ENCODE measurements at places on chromosomes 16 and 17. TPM values are rescaled to one million over a fixed set of nuclear protein-coding genes. Genes with fewer than 3 reads are reported as not detected.

Gene ABCA3
- 36.3 TPM for total RNA-seq

Gene FAM171A2
- total RNA-seq = 16.3 TPM

Gene SULT1A2
- total RNA-seq = 0.27 TPM

Gene ITGB4
- 17.8 TPM for total RNA-seq

Gene PRKCB
- 6.0 TPM for total RNA-seq

Gene RHBDL3
- not detected for total RNA-seq

Gene SPATA33
- 6.6 TPM for total RNA-seq

Gene TNFRSF17
- not detected for total RNA-seq

Gene ITGA2B
- 0.14 TPM for total RNA-seq

Gene CACNB1
- total RNA-seq = 7.1 TPM

Gene SMG6
- 34.7 TPM for total RNA-seq

Gene RDM1
- not detected for total RNA-seq

Gene RETREG3
- total RNA-seq = 64.9 TPM

Gene KRT33A
- not detected for total RNA-seq

Gene RBFOX1
- total RNA-seq = 0.07 TPM

GRCh38 chr16:78869492-78869891, 731.0 kb downstream of the MAF start:
- DNase-seq = no peak

DNA sequence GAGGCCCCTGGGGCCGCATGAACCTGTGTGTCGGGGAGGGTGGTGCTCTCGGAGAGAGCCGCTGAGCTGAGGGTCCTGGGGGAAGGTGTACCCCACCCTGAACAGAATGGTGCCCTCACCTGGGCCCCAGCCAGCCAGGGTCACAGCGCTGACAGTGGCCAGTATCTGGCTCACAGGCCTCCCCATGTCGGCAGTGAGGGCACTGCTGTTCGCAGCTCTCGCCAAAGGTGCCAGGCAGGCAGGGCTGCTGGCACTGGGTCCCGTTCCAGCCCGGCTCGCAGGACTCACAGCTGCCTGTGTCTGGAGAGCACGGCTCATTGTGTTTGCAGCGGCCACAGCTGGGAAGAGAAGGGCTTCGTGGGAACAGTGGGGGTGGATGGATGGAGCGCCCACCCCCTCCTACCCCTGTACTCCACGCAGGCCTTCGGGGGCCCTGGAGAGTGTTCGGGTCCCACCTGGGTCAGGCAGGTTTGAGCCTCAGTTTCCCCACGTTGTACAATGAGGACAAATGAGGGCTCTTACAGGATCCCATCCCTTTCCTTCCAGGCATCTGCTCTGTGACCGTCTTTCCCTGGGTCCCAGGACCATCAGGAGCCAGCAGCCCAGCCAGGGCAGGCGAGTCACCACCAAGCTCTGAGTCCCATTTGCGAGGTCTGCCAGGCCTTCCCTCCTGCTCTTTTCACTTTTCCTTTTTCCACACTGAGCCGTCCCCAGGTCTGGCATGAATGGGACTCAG, 5.0 kb downstream of the SCARF1 start:
- no peak for DNase-seq

DNA sequence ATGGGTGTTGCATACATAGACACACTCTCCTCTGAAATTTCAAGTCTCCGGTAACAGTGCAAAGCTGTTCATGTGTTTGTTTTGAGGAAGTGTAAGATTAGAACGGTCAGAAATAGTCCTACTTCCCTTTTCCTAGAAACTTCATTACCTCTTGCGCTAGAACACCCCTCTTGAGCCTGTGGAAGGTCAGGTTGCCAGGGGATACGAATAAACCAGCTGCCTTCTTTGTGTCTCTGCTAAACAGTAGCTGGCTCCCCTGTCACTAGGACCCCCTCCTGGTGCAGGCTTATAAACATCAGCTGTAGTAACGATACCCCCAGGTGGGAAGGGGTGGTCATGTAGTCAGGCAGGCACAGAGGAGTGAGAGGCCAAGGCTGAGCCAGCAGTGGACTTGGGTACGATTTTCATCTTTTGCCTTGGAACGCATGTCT, 113.4 kb upstream of the RCVRN start:
- no peak for DNase-seq

DNA sequence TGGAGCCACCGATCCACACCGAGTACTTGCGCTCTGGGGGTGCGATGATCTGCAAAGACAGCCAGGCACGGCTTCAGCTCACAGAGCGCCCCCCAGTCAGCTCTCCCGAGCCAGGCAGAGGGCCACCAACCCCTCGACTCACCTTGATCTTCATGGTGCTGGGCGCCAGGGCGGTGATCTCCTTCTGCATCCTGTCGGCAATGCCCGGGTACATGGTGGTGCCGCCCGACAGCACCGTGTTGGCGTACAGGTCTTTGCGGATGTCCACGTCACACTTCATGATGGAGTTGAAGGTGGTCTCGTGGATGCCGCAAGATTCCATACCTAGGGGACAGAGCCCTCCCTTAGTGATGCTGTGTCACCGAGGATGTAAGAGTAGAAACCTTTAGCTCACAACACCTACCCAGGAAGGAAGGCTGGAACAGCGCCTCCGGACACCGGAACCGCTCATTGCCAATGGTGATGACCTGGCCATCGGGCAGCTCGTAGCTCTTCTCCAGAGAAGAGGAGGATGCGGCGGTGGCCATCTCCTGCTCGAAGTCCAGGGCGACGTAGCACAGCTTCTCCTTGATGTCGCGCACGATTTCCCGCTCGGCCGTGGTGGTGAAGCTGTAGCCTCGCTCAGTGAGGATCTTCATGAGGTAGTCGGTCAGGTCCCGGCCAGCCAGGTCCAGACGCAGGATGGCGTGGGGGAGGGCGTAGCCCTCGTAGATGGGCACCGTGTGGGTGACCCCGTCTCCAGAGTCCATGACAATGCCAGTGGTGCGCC, 1.6 kb downstream of the ACTG1 start:
- DNase-seq = no peak

- no peak for DNase-seq
These were observed 2.3 kb upstream of the CDK3 start for GRCh38 chr17:75998327-75998795.

GRCh38 chr17:50172130-50172529, 6.3 kb downstream of the SGCA start:
- DNase-seq = no peak

GRCh38 chr17:62692721-62693431, 65.4 kb downstream of the MRC2 start:
- no peak for DNase-seq

DNA sequence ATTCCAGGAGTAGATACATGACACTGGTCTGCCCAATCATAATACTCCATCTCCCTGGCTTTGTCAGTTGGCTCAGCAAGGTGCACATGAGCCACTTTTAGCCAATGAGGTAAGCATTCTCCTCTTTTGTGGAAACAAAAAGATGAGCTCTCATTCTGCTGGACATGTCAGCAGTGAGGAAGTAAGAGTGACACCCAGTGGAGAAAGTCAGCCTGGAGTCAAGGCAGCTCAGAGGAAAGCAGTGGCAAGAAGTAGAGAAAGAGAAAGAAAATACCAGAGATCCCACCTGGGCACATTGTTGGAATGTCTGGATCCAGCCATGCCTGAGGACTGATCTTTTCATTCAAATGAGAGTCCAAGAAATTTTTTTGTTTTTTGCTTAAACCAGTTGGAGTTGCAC, 496.9 kb upstream of the C16orf82 start:
- DNase-seq = no peak

DNA sequence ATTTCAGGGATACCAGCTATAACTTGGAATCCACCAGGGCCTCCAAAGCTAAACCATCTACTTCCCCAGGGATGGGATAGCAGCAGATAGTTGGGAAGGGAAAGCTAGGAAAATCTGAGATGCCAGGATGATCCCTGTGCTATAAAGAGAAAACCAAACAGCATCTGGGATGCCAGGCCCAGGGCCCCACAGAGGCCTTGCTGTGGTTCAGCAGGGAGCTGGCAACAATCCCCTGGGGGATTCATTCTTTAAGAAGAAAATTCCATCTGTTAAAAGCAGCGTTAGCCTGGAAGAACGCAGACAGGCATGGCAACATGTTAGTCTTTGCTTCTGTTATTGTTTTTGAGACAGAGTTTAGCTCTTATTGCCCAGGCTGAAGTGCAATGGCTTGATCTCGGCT, 16.6 kb downstream of the MYO18A start:
- DNase-seq = no peak

GRCh38 chr16:85869206-85869605, 29.8 kb upstream of the IRF8 start:
- DNase-seq = no peak

- DNase-seq = no peak
These were observed 2.3 kb upstream of the SLC16A11 start for GRCh38 chr17:7046127-7046724.

DNA sequence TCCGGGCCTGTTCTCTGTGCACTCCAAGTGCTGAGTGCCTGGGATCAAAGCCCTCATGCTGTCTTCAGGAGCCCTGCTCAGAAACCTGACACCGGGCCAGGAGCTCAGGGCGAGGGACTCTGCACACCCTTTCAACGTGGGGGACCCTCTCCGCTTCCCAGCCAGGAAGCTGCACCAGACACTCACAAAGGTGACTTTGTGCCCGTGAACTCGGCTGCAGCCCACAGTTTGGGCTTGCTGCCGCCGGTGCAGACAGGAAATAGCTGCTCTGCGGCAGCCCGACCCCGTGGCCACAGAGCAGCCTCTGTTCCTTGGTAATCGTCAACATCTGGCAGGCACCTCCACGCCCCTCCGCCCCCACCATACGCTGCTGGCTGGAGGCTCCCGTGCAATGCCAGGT, 93.4 kb upstream of the METRNL start:
- peak; percentile 12 for DNase-seq

DNA sequence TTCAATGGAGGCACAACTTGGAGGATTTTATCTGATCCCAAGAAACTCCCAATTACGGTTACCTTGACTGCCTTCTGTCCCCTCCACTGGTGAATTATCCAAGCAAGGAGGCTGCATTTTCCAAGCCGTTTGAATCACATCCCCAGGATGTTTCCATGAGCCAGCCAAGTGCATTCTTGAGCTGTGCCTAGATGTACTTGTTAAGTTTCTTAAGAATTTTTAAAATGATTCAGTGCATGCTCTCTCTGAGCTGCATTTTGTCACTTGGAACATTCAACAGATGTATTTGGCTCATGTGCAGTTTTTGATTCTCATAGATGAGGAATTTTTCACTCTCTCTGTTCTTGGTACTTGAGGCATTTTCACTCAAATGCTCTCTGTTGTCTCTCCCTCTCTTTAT, 202.6 kb upstream of the MYOCD start:
- DNase-seq = no peak

- no peak for DNase-seq
These were observed 1.0 kb downstream of the HOXB8 start for GRCh38 chr17:48613862-48614694.

- no peak for DNase-seq
These were observed 8.8 kb upstream of the DNASE1 start for GRCh38 chr16:3645504-3646347.

- DNase-seq = no peak
These were observed 85.7 kb downstream of the NT5M start for GRCh38 chr17:17388657-17389496.

DNA sequence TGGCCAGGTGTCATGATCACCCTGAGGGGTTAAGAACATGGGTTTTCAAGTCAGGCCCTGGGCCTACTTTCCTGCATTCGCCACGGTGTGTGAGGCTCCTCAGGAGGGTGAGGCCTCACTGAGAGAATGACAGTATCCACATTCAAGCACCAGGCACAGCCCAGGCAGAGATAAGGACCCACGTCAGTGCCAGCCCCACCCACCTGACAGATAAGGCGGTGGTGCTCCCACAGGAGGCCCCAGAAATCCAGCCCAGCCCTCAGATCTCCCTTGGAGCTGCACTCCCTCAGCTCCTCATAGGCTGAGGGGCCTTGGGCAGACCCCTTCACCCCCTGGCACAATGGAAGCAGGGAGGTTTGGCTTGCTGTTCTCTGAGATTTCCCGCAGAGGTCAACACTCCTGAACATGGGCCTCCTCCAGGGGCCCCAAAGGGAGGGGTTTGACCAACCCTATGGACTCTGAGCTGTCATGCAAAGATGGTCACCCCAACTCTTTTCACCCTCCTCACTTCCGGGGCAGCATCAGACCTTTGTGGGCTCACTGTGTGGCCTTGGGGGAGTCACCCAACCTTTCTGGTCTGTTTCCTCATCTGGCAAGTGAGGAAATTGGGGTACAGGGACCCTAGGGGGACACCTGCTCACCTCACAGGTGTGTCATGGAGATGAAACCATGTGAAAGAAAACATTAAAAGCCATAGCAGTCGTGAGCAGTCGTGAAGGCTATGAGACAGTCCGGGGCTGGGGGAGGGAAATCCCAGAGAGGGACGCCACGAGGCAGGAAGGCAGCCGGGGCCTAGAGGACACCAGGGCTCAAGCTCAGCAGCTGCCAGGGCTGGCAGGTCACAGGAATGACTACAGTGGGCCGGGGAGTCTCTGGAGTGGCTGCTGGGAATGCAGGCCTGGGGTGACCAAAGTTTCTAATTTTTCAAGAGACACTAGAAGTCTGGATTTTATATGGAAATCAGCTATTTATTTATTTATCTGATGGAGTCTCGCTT, 15.4 kb downstream of the PLLP start:
- DNase-seq = no peak

- peak; percentile 38 for DNase-seq
These were observed 16.7 kb upstream of the SLC12A3 start for GRCh38 chr16:56848029-56848936.

DNA sequence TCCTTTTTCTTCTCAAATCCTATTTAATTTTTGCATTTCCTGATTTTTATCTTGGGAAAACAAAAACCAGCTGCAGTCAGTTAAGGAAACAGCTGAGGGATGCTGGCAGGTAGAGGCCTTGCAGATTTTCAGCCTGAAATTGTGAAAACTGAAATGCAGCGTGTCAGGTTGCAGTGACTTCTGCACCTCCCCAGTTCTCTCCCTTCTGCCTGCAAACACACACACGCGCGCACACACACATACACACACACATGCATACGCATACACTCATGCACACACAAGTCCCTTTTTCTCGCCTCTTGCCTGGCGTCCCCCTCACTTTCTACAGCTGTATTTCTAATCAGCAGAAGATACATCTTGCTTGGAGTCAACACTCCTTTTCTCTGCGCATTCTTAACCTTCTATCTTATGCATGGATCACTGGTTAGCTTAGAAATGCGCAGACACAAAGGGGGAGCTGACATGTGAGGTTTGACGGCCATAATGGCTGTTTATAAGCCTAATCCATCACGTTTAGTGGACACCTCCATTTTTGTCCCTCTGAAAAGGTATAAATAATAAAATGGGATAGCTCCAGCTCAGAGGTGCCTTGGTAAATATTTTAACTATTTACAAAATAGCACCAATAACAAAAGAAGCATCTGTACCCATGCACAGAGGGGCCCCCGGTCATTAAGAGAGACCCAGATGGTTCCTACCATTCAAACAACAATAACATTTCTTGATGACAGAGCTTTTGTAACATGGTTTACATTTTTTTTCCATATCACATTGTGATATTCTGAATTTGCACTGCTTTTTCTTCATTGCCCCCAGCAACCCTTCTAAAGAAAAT, 392.1 kb upstream of the SALL1 start:
- DNase-seq = no peak

- no peak for DNase-seq
These were observed 2.0 kb downstream of the TTYH2 start for GRCh38 chr17:74215342-74215727.

DNA sequence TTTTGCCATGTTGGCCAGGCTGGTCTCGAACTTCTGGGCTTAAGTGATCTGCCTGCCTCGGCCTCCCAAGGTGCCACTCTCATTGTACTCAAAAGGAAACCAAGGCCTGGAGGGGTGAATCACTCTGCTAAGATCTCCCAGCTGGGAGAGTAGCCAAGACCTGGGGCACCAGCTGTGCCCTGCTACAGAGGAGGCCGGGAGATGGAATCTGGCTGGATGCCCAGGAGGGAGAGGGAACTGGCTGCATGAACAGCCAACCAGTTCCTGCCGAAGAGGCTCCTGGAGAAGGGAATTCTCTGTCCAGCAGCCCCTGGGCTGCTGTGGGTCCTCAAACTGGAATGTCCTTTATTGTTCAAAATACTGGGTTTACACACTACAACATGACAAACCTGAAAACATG, 238.7 kb upstream of the CIBAR2 start:
- DNase-seq = peak; percentile 93
